Thyroid gland (tissue), 4 donors: ENCODE measurements at places on chromosomes 7 and 10. TPM values are rescaled to one million over a fixed set of nuclear protein-coding genes. Genes with fewer than 3 reads are reported as not detected.
A peak's percentile ranks its signal among the peaks of the same experiment; 100 is the strongest.

- no peak for DNase-seq
These were observed 4.0 kb upstream of the NKX2-3 start for GRCh38 chr10:99528494-99529441.

GRCh38 chr7:98840722-98841121, 29.1 kb downstream of the TMEM130 start:
- no peak for DNase-seq

The AKR1C4 gene
- not detected for total RNA-seq

The WNT2 gene
- total RNA-seq: not detected

DNA sequence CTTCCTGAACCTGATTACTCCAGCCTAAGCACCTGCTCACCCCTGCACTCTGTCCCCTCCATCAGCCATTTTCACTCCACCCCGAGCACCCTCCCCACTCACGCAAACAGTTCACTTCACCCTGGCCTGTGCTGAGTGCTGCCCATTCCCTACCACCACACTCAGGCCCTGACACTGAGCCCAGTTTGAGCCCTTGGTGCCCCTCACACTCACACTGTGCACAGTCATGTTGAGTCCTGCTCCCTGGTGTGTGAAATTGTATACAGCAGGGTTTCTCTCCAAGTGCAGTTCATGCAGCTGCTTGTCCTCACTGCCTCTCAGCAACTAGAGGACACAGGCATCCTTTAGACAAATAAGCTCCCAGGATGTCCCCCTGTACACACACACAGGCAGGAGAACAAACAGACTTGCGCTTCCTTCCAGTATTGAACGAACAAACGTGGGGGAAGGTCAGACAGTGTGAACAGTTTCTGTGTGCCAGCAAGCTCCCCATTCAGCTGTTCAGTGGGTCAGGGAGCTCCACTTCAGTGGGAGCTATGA, 6.8 kb downstream of the MYO1G start:
- DNase-seq: no peak

GRCh38 chr10:10662716-10663408, 354.8 kb upstream of the CELF2 start:
- DNase-seq: no peak

The NPTX2 gene
- 2.3 TPM for total RNA-seq

- no peak for DNase-seq
These were observed 33.9 kb upstream of the LRRN3 start for GRCh38 chr7:111057066-111057465.

The RAB19 gene
- total RNA-seq: 45.5 TPM

- DNase-seq: no peak
These were observed 48.8 kb downstream of the GLCCI1 start for GRCh38 chr7:8017423-8017822.

GRCh38 chr10:124212702-124213101, 119.3 kb upstream of the CHST15 start:
- no peak for DNase-seq

GRCh38 chr7:100583132-100584053, 2.5 kb downstream of the LRCH4 start:
- peak; percentile 83 for DNase-seq

DNA sequence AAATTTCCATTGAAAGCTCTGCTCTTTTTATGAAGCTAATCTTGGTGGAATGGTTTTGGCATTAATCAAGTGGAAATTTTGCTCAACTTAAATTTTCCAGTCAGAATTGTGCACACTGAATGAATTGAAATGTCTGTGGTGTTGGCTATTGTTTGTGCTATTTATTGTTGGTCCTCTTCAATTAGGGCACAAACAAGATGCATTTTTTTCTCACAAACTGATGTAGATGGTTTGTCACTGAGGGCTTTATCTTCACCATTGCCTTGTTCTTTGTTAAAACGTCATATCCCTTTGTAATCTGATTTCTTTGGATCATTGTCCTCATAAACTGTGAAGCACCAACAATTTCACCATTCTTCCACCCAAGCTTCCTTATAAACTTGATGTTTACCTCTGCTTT, 152.1 kb upstream of the RHOBTB1 start:
- DNase-seq: no peak

The WNT16 gene
- not detected for total RNA-seq

The FZD1 gene
- 127 TPM for total RNA-seq

The FFAR4 gene
- total RNA-seq: 0.40 TPM

DNA sequence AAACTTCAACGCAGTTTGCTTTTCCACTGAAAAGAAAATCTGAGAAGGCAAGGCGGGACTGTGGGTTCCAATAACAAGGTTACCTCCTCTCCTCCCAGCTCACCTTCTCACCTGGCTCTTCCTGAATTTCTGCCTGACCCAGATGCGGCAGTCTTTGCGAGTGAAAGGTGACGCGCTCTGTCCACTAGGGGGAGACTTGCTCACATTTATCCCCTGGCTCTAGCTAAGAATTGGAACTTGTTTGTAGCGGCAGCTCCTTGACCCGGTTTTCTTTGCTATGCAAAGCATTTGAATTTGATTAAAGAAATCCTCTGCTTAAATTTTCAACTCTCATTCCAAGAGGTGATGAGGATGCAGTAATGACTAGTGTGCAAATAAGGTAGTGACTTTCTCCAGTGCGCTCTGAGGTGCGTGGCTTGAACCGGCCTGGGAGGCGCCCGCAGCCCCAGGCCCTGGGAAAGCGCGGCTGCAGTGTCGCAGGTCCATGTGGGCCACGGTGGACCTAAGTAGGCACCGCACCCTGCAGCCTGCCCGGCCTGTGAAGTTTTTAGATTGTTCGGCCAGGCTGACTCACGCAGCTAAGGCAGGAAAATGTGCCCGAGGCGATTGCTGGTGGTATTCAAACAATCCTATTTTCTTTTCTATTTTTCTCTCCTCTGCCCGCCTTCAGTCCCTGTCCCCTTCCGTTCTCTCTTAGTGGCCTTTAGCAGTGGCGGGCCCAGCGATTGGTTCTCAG, 336.9 kb upstream of the NPSR1 start:
- peak; percentile 67 for DNase-seq

DNA sequence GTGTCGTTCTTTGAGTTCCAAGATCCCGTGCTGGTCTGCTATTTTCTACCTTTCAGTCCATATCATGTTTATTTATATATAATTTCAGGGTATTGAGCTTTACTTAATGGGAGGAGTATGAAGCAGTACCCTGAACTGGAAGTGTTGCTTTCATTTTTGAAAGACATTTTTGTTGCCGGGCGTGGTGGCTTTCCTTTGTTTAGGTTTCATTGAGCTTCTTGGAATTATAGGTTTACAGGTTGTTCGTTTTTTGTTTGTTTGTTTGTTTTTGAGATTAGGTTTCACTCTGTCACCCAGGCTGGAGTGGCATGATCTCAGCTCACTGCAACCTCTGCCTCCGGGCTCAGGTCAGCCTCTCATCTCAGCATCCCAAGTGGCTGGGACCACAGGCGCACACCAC, 7.4 kb downstream of the ZNF487 start:
- DNase-seq: no peak

GRCh38 chr10:3636356-3637181, 148.4 kb downstream of the KLF6 start:
- no peak for DNase-seq

DNA sequence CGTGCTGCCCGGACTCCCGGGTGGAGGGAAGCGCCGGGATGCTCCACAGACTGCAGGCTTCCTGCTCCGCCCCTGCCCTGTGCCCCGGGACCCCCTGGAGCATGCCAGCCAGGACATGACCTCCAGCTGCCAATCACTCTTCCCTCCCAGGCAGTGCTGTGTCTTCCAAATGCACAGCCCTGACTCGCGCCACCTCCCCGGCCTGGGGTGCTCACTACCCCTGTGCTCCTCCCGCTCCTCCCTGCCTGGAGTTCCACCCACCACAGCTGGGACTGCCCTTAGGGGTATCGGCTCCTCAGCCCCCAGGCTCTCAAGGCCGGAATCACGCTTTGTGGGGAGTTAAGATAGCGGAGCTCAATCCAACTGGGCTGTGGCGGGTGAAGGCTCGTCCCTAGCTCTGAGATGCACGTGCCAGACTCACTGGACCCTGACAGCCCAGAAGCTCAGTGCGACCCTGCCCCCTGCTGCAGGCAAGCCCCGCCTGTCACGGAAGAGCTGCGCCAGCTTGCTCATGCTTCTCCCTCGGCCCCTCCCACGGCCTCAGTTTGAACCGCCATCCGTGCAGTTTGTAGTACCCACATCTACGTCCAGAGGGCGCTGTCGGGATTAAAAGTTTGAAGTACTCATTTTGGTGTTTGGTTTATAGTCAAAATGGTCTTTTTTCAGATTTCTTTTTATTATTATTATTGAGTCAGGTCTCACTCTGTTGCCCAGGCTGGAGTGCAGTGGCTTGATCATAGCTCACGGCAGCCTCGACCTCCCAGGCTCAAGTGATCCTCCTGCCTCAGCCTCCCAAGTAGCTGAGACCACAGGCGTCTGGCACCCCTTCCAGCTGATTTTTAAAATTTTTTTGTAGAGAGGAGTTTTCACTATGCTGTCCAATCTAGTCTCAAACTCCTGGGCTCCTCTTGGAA, 142.5 kb upstream of the TCERG1L start:
- DNase-seq: peak; percentile 77

DNA sequence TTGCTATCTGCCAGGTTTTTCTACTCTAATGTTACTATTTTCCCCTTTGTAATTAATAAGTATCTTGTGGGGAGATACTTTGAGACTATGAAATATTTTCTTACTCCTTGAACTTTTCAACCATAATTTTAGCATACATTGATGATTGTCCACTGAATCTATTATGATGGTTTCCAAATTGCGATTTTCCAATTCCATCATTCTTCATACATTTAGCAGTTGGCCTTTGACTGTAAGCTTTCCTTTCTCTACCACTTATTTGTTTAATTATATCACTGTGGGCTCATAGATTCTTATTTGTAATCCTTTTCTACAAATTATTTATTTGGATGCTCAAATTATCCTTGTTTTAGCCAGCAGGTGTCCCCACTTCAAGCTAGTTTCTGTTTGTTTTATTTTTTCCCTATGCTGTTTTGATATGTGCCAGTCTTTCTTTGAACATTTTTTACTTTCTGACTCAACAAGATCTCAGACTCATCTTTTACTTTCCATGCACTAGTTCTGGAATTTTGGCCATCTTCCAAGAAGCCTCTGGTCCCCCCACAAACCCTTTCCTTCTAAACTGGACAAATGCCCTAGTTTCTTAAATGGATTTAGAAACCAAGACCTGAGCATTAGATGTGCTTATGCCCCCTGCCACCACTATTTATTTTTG, 11.4 kb upstream of the MRPS16 start:
- no peak for DNase-seq

DNA sequence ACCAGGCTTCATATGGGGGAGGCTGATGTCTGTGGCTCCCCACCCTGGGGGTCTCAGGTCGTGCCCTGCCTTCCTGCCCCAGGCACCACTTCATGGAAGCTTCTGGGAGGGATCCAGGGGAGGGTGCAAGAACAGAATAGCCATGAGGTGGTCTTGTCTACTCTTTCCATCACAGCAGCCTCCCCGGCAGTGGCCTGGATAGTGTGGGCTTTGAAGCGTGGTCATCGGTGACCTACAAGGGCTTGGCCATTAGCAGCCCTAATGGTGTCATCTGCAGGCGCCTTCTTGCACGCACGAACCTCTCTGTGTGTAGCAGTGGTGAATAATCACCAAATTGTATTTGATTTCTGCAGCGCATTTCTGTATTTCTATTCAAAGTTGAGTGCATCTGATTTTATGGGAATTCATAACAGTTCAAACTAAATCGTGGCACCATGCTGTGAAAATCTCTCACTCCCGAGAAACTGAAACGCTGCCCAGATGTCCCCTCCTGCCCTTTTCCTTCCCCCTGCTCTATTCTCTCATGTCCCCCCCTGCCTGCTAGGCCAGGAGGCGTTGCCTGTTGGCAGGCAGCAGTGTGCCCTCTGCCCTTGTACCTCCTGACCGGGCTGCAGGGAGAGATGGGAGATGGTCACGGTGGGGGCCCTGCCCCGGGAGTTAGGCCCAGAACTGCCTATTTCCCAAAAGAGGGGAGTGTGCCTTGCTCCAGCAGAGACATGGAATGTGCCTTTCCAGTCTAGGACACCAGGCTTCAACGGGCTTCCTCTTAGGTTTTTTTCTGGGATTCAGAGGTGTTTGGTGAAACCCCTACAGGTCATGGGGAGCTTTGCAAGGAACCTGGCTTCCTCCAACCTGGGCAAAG, 34.8 kb downstream of the CDH23 start:
- no peak for DNase-seq

The AKR1B1 gene
- total RNA-seq: 68.0 TPM

The ZNF804B gene
- 49.1 TPM for total RNA-seq

DNA sequence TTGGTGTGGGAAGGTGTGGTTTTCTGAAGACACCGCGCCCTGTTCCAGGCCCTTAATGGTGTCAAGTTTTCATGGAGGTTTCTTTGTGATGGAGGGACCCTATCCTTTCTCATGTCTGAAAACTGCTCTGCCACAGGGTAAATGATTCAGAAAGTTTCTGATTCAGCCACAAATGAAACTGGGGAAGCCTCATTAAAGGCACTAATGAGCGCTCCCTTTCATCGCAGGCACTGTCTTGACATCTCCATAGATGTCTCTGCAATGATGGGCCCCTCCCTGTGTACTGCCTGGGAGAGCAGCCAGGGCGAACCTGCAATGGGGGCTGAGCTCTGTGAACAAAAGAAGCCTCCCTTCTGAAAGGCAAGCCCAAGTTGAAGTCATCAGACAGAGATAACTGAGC, 355.3 kb downstream of the PRPF18 start:
- no peak for DNase-seq

DNA sequence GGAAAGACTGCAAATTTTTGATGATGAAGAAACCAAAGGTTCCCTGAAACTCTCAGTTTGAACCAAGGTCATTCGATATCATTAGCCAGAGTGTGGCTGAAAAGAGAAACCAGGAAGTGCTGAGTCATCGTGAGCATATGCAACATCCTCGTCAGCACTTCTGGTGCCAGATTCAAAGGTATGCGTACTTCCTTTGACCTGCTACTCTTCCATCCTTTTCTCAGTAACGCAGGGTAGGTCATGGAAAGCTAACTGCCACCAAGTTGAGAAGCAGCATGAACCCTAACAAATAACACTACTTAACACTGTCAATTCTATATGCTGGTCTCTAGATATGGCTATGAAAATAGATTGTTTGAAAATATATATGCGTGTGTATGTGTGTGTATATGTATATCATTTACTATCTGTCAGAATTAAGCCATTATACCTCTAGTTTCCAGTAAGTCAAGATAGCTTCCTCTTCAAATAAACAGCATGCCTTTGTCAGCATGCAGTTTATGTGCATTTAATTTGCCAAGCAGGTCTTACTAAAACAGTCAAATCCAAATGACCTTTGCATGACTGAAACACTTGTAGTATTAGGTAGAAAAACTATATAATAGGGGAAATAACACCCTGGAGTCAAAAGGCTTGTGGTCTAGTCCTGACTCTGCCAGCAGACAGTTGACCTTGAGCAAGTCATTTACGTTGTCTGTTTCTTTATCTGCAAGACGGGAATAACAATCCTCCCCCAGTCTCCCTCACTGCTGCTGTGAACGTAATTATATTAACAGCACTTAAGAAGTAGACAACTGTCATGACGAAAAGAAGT, 26.4 kb downstream of the CDK6 start:
- peak; percentile 58 for DNase-seq
